ENCODE measurements at places on chromosomes 2 and 18.

DNA sequence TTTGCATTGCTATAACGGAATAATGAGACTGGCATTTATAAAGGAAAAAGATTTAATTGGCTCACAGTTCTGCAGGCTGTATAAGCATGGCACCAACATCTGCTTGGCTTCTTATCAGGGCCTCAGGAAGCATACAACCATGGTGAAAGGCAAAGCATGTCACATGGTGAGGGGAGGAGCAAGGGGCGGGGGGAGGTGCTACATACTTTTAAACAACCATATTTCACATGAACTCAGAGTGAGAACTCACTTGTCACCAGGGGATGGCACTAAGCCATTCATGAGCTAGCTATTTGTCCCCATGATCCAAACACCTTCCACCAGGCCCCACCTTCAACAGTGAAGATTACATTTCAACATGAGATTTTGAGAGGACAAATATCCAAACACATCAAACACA lies 188.7 kb downstream of the MBD5 start:
- DNase-seq: no peak

GRCh38 chr2:206802654-206803514 lies 37.5 kb downstream of the FASTKD2 start:
- no peak for DNase-seq

DNA sequence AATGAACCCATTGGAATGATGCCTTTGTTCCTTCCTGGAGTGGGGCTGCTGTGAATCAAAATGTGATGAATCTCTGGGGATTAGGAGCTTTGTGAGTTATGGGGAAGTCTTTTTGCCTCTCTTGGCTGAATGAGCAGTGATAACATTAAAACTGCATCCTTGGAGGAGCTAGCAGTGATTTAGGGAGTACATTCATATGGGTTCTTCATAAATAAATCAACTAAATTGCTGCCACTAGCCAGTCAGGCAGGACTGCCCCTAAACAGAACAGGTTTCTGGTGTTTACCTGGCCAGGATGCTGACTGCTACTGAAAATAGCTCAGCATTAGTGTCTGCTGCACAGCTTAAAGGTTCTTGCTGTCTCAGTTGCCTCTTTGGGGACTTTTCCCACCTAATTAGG lies 244.5 kb upstream of the MEX3C start:
- DNase-seq: no peak

DNA sequence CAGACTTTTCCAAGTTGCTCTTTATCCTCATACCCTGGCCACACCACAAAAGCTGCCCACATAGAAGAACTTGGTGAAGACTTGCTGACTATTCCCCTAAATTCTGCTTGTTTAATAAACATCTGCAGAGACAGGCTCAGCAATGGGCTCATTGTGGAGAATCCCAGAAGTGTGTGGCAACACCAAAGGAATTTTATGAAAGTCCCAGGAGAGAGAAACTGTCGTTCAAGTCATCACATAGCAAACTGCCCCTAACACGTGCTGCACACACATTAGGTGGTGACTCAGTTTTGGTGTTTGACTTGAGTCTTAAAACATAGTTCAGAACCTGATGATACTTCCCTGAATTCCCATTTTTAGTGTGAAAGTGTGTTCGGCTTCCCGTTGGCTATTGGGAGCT lies 38.6 kb downstream of the CYP1B1 start:
- DNase-seq: no peak

DNA sequence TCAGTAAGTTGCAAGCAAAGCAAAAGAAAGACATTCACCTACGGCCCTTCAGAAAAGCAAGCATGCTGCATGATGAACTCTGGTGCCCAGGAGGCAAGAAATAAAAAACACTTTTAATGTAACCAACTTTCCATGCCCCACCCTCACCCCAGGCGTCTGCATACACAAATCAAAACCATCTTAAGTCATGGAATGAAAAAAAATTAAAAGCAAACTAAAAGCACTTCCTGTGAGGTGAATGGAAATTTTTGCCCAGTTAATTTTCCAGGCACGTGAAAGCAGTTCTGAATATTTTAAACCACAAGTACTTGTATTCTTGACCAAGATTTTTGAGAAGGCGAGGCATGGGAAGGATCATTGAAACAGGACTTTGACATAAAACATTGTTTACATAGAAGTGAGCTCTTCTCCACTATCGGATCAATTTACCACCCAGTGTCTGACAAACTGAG lies 2.5 kb upstream of the ICOS start:
- no peak for DNase-seq

GRCh38 chr2:240254337-240255164 lies 114.1 kb upstream of the OTOS start:
- DNase-seq: no peak

- no peak for DNase-seq
Observed at GRCh38 chr2:159131914-159132281, 154.6 kb downstream of the WDSUB1 start.

GRCh38 chr2:175571078-175571653 lies 389.7 kb upstream of the ATP5MC3 start:
- DNase-seq: no peak

- no peak for DNase-seq
Observed at GRCh38 chr2:100272841-100273329, 49.4 kb downstream of the LONRF2 start.

- DNase-seq: no peak
Observed at GRCh38 chr2:197869501-197870111, 65.2 kb downstream of the PLCL1 start.

GRCh38 chr2:199118673-199119112 lies 339.0 kb downstream of the SATB2 start:
- no peak for DNase-seq

DNA sequence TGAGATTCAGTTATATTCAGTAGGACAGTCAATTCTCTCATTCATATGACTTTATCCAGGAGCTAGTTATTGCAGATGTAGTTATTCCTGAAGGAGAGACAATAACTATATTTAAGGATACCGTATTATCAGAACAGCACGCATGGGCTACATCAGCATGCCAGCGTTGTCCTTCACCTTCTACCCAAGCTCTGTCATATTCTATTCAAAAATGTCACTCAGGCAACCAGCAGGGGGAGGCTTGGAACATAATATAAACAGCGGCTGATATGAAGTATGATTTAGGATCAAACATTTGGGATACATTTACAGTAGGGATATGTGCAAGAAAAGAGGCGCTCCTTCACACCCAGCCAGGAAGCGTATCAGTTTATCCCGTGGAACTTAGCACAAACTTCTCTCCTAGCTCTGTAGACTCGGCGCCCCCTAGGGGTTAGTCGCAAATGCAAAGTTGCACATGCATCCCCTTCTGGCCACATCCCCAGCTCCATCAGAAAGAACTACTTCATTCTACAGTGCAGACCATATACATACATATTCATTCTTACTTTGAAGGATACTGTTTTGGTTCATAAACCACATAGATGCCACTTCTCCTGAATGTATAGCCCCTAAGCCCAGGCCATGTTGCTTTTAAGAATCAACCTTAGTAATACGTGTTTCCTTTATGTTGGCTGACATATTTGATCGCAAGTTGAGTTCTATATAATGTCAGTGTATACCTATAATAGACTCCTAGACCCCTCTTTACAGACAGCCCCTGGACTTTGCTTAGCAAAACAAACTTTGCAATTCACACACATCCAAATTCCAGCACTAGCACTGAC lies 759.4 kb downstream of the ADCYAP1 start:
- no peak for DNase-seq

DNA sequence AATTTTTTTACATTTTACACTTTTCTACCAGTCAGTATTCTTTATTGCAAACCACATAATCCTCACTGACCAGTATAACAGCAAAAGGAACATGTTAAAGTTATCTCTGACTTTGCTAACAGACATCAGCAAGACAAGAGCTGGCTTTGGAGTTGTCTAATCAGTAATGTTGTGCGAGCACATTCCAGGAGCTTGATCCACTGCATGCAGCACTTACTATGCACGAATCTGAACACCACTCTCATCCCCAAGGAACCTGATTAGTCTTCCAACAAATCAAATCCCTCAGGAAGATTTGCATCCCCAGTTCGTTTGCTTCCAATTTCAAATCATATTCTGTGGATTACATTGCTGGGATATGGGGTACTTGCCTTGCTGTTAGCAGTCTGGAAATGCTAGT lies 269.3 kb upstream of the EPC2 start:
- no peak for DNase-seq

DNA sequence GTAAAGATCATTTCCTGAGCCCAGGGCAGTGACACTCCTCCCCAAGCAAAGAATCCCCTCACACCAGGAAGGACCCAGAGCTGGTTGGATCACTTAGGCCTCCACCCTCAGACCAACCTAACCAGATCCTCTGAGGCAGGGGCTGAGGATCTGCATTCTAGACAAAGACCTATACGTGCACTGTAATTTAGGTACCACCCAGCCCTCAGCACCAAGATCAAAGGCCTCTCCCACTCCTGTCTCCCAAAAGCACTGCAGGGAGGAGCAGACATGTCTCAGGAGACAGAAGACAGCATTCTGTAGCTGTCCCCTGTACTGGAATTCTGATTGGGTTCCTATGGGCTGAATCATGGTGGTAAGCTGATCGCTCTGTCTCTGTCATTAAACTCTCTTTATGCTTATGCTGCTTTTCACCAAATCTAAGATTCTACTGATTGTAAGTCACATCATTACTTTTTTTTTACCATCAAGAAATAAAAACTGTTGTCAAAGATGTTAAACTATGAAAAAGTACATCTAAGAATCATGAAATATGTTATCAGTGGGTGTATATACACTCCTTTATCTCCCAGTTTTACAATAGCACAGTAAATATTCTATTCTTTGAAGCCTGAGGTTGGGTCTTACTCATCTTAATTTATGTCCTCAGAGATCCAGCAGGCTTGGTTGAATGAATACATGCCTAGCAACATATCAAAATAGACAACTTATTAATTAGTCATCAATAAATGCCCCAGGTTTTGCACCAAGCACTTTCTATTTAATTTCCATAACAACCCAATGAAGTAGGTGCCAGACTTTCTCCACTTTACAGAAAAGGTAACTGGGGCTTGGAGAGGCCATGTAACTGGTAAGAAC lies 28.3 kb downstream of the MCFD2 start:
- DNase-seq: no peak

- DNase-seq: no peak
Observed at GRCh38 chr2:239903803-239904202, 121.3 kb downstream of the NDUFA10 start.

DNA sequence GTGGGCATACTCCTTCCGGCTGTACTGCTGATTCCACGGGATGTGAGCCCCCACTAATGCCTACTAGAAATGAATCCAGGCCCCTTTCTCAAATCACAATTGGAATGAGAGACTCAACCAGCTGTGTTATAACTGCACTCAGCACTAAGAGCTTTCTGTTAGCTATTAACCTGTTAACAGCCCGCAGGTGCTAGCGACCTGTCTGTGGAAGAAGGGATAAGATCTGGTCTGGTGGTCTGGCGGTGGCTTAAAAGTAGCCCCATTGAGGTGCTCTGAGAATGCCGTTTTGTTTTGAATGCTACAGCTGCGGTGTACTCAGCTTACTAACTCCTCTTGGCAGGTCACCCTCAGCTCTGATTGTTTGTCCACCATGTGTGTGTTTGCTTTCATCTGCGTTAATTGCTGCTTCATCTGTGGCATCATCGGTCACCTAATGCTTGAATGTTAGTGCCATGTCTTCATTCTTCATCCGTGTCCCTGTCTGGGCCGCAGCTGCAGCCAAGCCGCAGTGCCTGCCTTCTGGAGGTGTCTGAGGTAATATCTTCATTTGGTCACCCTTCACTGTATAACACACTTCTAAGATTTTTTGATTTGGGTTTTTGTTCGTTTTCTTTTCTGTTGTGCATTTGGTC lies 16.3 kb downstream of the RAB12 start:
- peak; percentile 20 for DNase-seq

DNA sequence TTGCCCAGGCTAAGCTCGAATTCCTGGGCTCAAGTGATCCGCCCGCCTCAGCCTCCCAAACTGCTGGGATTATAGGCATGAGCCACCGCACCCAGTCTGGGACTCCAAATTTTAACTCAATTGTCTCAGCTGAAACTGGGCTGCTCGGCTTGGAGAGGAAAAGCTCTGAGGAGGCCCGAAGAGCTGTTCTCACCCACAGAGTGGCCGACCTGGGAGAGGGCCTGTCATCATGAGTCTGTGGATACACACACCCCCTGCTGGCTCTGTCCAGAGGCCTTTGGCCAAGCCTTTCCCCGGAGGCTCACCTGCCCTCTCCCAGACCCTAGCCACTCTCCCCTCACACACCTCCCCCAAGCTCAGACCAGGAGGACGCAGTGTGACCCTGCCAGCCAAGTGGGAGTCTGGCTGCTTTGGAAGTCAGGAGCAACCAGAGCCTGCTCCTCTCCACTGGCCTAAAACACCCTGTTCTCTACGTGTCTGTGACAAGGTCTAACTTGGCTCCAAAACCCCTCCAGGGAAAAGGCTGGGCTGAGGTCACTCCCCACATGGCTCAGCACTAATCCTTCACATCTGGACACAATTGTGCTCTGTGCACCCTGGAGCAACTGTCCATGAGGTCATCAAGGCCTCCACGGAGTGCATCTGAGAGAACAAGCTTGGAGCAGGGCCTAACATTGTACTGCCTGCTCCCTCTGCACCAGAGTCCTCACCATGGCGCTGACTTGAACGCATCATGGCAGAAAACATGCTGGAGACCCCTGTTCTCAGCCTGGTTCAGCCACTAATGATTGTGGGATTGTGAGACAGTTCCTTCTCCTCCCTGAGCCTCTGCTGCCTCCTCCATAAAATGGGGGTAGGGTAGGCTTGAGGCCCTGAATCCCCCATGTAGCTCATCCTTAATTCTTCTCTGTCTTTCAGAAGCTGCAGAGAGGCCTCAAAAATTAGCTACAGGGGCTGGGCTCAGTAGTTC lies 49.9 kb upstream of the RAB6C start:
- DNase-seq: no peak

DNA sequence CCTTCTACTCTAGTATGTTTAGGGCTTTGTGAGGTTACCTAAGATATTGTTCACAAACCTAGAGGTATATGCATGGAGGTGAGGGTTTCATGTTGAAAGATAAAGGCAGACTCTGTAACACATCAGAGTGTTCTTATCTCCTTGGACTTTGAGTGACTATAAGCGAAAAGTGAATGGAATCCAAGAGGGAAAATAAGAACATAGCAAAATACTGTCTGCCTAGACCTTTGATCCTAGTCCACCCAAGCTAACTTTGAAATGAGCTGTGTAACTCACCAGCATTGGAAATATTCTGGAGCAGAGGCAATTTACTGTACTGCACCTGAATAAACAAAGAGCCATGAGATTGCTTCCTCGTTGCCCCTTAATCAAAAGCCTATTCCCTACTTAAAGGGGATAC lies 28.2 kb upstream of the GALNT1 start:
- DNase-seq: no peak

- no peak for DNase-seq
Observed at GRCh38 chr2:30436859-30437435, 10.1 kb upstream of the LCLAT1 start.

Measured in spinal cord (tissue), 10 donors.